ENCODE measurements at places on chromosomes 16 and 17.

- no peak for DNase-seq
Observed at GRCh38 chr16:25140459-25140858, 28.9 kb downstream of the LCMT1 start.

- DNase-seq: no peak
Observed at GRCh38 chr17:82930924-82931698, 91.3 kb upstream of the ZNF750 start.

DNA sequence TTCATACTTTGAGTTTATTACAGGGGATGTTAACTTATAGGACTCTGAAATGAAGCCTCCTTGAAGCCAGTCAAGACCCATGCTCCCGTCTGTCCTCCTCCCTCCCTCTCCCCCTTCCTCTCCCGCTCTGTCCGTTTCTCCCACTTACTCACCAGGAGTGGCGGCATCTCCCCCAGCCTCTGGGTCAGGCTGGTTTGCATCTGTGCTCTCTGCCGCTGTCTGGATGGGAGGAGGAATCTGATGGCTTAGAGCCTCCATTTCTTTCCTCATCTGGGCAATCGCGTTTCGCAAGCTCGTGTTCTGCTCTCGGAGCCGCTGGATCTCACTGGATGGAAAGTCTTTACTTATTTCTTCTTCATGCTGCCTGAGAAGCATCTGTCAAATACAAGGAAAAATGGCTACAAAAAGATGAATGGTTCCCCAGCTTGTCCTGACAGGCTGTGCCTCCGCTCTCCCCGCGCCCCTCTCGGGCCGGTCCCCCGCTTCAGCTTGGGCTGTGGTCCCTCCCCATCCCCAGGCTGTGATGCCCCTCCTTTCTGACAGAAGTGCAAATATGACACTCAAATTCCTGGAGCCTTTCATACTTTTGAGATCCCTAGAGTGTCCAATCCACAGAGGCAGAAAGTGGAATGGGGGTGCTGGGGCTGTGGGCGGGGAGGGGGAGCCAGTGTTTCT, 40.0 kb downstream of the CCDC57 start:
- DNase-seq: no peak

GRCh38 chr17:77242118-77242851, 101.5 kb downstream of the SEC14L1 start:
- DNase-seq: no peak

- peak; percentile 43 for DNase-seq
Observed at GRCh38 chr16:85002608-85003007, 8.7 kb downstream of the ZDHHC7 start.
